Activated naive CD8-positive, alpha-beta T cell treated with anti-CD3 and anti-CD28 coated beads, Interleukin-2, amount 10 ng/mL, durations not matched to agents 7 days and 5 days (primary cell): ENCODE measurements at places on chromosomes 6 and 20. TPM values are rescaled to one million over a fixed set of nuclear protein-coding genes. Genes with fewer than 3 reads are reported as not detected.

GRCh38 chr6:72522735-72523141 is 99.1 kb upstream of the KCNQ5 start:
- no peak for DNase-seq
- H3K27ac ChIP-seq = no peak overlapping the region
- H3K4me3 ChIP-seq = no peak overlapping the region
- no peaks in the 10 kb centered on the region for H3K36me3 ChIP-seq

- DNase-seq = no peak
- H3K27ac ChIP-seq = no peak overlapping the region
- H3K36me3 ChIP-seq = peaks cover 2% of the 10 kb centered on the region
- H3K4me3 ChIP-seq = no peak overlapping the region
- H3K4me1 ChIP-seq = no peaks in the 10 kb centered on the region
These were observed 19.7 kb upstream of the CALHM5 start for GRCh38 chr6:116491610-116492330.

DNA sequence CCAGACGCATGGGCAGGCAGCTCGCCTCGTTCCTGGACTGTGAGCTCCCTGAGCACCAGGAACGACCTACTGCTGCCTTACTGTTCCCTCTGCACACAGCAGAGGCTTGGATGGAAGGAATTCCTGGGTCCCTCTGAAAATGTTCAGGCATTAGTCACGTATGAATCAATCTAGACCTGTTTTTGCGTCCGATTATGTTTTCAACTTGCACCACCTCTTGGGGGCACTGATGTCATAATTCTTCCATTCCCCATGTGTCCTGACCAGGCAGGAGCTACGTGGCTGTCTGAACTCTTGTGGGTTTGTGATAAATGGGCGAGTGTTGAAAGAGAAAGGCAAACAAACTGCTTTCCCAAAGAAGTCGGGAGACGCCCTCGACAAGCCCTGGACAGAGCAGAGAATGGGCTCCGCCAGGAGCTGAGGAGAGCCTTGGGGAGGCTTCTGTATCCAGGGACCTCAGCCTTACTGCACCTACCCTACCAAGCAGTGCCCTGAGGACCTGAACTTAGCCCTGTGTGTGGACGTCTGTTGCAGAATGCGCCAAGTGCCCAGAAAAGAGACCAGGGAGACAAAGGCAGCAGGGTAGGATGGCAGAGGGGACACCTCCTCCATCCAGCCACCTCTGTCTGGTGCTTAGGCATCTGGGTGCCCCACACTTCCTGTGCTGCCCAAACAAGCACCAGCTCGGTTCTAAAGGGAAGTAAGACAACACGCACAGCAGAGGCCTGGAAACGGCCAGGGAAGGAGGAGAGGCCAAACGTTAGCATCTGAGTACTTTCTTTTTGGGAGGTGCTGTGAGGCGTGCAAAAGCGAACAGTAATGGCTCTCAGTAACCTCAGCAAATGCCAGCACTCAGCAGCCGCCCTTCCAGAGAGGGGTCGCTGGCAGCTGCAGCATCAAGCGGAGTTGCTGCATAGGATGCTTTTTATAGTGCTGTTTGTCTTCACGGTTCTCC is 124.2 kb downstream of the LY86 start:
- DNase-seq = peak; percentile 44
- H3K4me3 ChIP-seq = peak overlapping the region; percentile 78
- H3K27ac ChIP-seq = peak overlapping the region; percentile 88
- peaks cover 3% of the 10 kb centered on the region for H3K27me3 ChIP-seq
- peaks cover 42% of the 10 kb centered on the region for H3K4me1 ChIP-seq

DNA sequence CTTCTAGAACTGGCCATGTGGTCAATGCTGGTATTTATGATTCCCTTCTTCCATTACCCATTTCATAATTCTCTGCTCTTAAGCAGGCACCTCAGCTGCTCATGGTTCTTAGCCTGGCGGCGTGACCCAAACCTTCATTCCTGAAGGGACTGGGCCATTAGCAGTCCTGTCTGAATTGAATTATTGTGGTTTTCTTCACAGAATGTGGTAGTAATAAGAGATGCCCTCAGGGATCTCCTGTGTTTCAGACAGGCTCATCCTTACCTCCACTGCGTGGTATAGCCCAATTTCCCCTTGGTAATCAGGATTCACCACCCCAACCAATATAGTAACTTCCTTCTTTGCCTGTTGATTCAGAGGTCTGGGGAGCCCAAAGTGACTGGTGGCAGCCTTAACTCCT is 37.6 kb downstream of the PKIB start:
- H3K36me3 ChIP-seq = no peaks in the 10 kb centered on the region
- peaks cover 4% of the 10 kb centered on the region for H3K27me3 ChIP-seq
- H3K4me3 ChIP-seq = no peak overlapping the region
- no peaks in the 10 kb centered on the region for H3K4me1 ChIP-seq
- H3K27ac ChIP-seq = no peak overlapping the region

BEND3 gene
- 2.4 TPM for total RNA-seq

GRCh38 chr6:44078827-44079671 is 48.2 kb downstream of the MRPL14 start:
- H3K4me3 ChIP-seq = no peak overlapping the region
- no peaks in the 10 kb centered on the region for H3K36me3 ChIP-seq
- peaks cover 10% of the 10 kb centered on the region for H3K27me3 ChIP-seq
- peaks cover 16% of the 10 kb centered on the region for H3K4me1 ChIP-seq

- H3K27me3 ChIP-seq = no peaks in the 10 kb centered on the region
- no peak overlapping the region for H3K4me3 ChIP-seq
- peaks cover 6% of the 10 kb centered on the region for H3K4me1 ChIP-seq
- peaks cover 15% of the 10 kb centered on the region for H3K36me3 ChIP-seq
- no peak overlapping the region for H3K27ac ChIP-seq
- DNase-seq = no peak
These were observed 78.8 kb upstream of the MAP7 start for GRCh38 chr6:136628996-136629395.

DNA sequence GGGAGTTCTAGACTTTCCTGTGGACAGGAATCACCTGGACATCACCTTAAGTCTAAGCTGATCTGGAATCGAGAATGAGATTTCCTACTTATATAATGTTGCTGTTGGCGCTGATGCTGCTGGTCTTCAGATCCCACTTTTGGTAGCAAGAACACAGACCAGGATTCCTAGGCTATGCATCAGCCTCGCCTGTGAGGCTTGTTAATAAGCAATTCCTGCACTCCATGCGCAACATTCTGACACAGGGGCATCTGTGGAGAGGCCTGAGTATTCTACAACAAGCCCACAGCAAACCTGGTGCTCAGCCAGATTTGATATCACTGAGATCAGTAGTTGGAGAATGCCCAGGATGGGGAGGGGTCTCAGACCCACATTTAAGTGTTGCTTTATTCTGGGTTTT is 52.0 kb upstream of the TRIM26 start:
- peaks cover 2% of the 10 kb centered on the region for H3K4me1 ChIP-seq
- no peak for DNase-seq
- no peak overlapping the region for H3K27ac ChIP-seq
- no peak overlapping the region for H3K4me3 ChIP-seq

SOBP gene
- 1.2 TPM for total RNA-seq

AK9 gene
- 8.2 TPM for total RNA-seq

DNA sequence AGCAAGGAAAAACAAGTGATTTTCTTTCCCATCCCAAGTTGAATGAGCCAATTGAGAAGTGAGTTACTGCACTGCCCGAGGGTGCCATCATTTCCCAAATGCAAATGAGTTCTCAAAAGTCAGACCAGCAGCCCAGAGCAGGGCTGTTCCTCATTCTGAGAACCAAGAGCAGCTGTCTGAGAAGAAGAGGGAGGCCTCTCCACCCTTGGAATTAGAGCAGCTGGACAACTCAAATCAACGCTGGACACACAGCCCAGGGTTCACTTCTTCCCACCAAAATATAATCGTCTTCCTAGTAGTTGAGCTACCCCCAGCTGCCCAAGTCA is 4.6 kb upstream of the PREX1 start:
- no peak overlapping the region for H3K27ac ChIP-seq
- no peaks in the 10 kb centered on the region for H3K36me3 ChIP-seq
- peaks cover 7% of the 10 kb centered on the region for H3K4me1 ChIP-seq
- DNase-seq = no peak

DNA sequence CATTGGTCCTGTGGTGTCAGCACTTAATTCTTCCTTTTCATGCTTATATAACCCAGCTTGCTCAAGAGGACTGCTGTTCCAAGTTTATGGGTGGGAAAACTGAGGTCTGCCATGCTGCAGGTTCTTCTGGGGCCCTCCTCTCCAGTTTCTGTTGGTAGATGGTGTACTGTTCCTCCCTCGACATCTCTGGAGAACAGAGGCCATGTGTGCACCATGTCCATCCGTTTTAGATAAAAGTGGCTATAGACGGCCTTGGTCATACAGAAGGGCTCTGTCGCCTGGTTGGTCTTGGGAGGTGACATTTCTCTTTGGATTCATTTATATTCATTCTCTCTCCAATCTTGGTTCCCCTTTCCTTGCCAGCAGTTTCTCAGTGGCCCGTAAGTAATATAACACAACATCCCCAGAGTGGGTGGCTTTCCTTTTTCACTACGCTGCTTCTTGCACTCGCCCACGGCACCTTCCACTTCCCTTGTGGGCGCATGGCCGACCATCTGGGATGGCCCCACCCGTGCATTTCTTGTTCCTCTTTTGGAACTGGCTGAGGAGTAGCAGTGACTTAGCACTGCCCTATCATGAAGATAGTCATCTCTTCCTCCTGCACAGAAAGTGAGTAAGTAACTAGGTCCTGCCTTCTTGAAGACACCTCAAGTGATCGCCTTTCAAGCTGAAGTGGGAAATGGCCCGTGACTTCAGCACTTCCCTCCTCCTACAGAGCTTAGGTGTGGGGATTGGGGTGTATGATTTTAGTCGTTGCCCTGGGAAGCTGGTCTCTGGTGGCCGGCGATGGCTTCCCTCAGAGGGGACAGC is 94.2 kb downstream of the RREB1 start:
- H3K36me3 ChIP-seq = peaks cover 21% of the 10 kb centered on the region
- H3K27ac ChIP-seq = no peak overlapping the region
- H3K4me3 ChIP-seq = peak overlapping the region; percentile 19
- peaks cover 7% of the 10 kb centered on the region for H3K4me1 ChIP-seq
- H3K27me3 ChIP-seq = no peaks in the 10 kb centered on the region

BTN1A1 gene
- 0.11 TPM for total RNA-seq

- no peak for DNase-seq
- H3K4me3 ChIP-seq = no peak overlapping the region
- peaks cover 26% of the 10 kb centered on the region for H3K27me3 ChIP-seq
- no peak overlapping the region for H3K27ac ChIP-seq
- peaks cover 3% of the 10 kb centered on the region for H3K4me1 ChIP-seq
- H3K36me3 ChIP-seq = no peaks in the 10 kb centered on the region
These were observed 138.3 kb downstream of the COL9A1 start for GRCh38 chr6:70164556-70164955.

DNA sequence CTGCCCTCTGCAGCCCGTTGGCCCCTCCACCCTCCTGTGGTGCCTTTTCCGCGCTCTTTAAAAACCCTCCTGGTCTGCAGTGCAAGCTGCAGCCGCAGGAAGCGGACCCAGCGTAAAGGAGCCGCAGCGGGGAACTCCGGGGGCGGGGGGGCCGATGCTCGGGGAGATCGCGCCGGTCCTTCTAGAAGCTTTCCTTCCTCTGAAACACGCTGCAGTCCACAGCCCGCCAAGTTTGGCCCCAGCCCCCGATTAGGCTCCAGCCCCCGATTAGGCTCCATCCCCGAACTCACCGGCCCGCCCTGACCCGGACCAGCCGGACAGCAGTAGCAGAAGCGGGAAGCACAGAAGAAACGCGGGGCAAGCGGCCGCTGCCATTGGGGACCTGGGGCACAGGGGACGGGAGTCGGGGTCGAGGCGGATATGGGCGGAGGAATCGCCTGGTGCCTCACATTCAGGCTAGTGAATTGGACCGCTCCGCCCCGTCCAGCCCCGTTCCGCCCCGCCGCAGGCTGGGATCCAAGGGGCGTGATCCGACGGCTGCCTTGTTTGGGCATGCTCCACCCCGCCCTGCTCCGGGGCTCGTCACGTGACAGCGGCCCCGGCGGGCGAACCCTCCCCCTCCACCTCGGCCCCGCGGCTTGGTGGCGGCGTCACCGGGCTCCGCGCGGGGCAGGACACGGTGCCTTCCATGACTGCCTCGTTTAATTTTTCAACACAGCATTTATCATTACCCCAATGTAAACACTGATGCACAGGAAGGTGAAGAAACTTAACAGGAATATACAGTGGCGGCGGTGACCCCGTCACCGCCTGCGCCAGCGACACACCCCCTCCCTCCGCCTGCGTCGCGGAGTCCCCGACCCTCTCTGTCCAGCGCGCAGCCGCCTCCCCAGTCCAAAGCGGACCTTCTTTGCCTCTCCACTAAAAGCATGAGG is 20.3 kb downstream of the RAET1L start:
- H3K27me3 ChIP-seq = peaks cover 34% of the 10 kb centered on the region
- peak overlapping the region; percentile 92 for H3K27ac ChIP-seq
- peaks cover 41% of the 10 kb centered on the region for H3K4me1 ChIP-seq
- peak overlapping the region; percentile 91 for H3K4me3 ChIP-seq
- peak; percentile 92 for DNase-seq

DNA sequence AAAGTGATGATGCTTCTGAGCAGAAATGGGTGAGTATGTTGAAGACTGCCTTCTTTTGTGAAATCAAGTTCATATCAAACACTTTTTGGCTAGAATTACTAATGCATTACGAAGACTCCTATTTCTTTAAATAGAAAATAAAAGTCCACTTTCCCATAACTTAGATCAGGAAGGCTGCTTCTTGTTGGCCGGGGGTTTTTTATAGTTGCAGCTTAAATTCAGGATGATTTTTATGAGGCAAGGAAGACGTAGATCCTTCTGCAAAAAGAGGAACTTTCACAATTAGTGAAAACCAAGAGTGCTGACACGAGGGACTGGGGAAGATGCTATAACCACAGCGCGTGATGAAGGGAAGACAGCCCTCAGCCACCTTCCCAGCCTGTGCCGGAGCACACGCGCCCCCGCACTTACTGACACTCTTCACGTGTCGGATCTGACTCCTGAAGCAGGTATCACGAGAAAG is 206.1 kb upstream of the PRDM1 start:
- peaks cover 8% of the 10 kb centered on the region for H3K4me1 ChIP-seq
- DNase-seq = no peak
- peak overlapping the region; percentile 55 for H3K4me3 ChIP-seq
- peaks cover 56% of the 10 kb centered on the region for H3K27me3 ChIP-seq
- H3K27ac ChIP-seq = no peak overlapping the region
- no peaks in the 10 kb centered on the region for H3K36me3 ChIP-seq

- H3K4me1 ChIP-seq = peaks cover 11% of the 10 kb centered on the region
- no peak overlapping the region for H3K27ac ChIP-seq
- peaks cover 5% of the 10 kb centered on the region for H3K36me3 ChIP-seq
- no peak overlapping the region for H3K4me3 ChIP-seq
- DNase-seq = no peak
- peaks cover 27% of the 10 kb centered on the region for H3K27me3 ChIP-seq
These were observed 22.1 kb upstream of the FKBP1A start for GRCh38 chr20:1414982-1415381.

PI3 gene
- total RNA-seq = not detected

RAD21L1 gene
- total RNA-seq = not detected

GRCh38 chr20:43942201-43942590 is 27.5 kb downstream of the TOX2 start:
- peaks cover 2% of the 10 kb centered on the region for H3K36me3 ChIP-seq
- peaks cover 33% of the 10 kb centered on the region for H3K27me3 ChIP-seq
- no peak for DNase-seq
- H3K4me1 ChIP-seq = peaks cover 40% of the 10 kb centered on the region
